Liver (tissue), 10 donors: ENCODE measurements at places on chromosomes 12 and 14.

DNA sequence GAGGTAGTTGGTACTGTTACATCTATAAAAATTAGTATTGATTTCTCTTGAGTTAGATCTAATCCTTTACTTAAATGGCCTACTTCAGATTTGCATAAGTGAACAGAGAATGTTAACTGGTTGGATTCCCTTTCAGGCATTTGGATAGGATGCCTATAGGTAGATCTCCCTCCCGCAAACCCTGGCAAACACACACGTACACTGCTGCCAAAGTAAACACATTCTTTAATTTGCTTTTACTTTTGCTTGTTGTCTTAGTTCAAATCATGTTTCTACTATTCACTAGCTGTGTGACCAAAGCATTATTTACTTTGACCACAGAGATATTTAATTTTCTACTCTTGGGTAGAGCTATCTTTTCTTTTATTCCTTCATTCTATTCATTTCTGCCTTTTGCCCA is 936.1 kb upstream of the FBXO33 start:
- DNase-seq = no peak

- peak; percentile 44 for DNase-seq
These were observed 508.6 kb downstream of the FLRT2 start for GRCh38 chr14:86038387-86039042.

GRCh38 chr12:131927110-131928079 is 1.7 kb upstream of the PUS1 start:
- no peak for DNase-seq

DNA sequence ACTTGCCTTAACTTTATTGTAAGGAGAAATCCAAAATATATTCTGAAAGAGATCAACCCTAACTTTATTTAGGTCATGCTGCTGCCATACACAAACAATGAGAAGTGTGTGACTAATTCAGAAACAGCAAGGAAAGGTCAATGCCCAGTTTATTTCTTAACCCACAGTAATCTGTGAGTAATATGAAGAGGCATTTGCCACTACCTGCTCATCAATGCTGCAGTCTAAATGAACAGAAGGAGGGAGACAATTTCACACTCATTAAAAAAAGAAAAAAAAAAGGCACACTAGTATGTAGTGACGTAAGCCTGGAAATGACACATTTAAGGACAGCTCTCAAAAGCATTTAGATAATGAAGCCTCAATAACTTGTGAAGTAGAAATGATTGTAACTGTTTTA is 90.5 kb upstream of the FOXN3 start:
- DNase-seq = no peak

GRCh38 chr12:96007729-96008128 is 11.6 kb upstream of the HAL start:
- DNase-seq = no peak

- no peak for DNase-seq
These were observed 129.2 kb upstream of the EVL start for GRCh38 chr14:99936056-99936455.
